ENCODE measurements at places on chromosomes 16 and 17. TPM values are rescaled to one million over a fixed set of nuclear protein-coding genes. Genes with fewer than 3 reads are reported as not detected.

ATP2A3 gene
- total RNA-seq, result 4.7 TPM

ZNF624 gene
- total RNA-seq, result 3.3 TPM

CCL8 gene
- total RNA-seq, result not detected

KRT12 gene
- not detected for total RNA-seq

TAOK2 gene
- 38.1 TPM for total RNA-seq

TBC1D28 gene
- not detected for total RNA-seq

NHERF2 gene
- total RNA-seq, result 54.7 TPM

Measured in A549 treated with DMSO at 1 μM for 4 hours (cell line).